ENCODE measurements at places on chromosomes 1 and 21. TPM values are rescaled to one million over a fixed set of nuclear protein-coding genes. Genes with fewer than 3 reads are reported as not detected.

DNA sequence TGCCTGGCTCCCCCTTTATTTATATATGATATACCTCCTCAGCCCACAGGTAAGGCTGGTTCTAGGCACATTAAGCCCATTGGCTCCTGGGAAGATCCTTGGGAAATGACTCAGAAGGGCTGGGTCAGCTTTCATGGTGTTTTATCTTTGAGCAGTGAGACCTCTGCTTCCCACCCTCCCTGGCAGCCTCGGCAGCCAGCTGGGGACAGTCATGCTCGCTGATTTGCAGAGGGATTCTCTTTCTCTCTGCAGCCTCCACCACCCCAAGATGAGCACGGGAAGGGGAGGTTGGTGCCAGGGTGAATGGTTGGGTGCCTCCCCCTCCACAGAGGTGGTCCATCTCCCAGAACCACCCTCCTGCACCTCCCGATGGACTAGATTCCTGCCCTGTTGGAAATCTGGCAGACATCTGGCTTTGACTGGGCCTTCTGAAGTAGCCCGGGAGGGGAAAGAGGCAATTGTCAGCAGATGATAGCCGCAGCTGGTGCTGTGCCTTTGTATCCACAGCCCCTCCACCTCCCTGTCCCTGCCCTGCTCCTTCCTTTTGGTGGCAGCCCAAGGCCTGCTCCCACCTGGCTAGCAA lies 24.6 kb downstream of the IER5 start:
- H3K27me3 ChIP-seq, result peaks cover 3% of the 10 kb centered on the region
- peak overlapping the region; percentile 47 for H3K4me3 ChIP-seq
- peak overlapping the region; percentile 92 for H3K27ac ChIP-seq
- DNase-seq, result peak; percentile 59

GRCh38 chr21:37564341-37564923 lies 197.9 kb downstream of the DYRK1A start:
- peaks cover 31% of the 10 kb centered on the region for H3K4me1 ChIP-seq
- peak overlapping the region; percentile 99 for H3K27ac ChIP-seq
- DNase-seq, result peak; percentile 99
- H3K36me3 ChIP-seq, result no peaks in the 10 kb centered on the region
- H3K27me3 ChIP-seq, result peaks cover 1% of the 10 kb centered on the region

DNA sequence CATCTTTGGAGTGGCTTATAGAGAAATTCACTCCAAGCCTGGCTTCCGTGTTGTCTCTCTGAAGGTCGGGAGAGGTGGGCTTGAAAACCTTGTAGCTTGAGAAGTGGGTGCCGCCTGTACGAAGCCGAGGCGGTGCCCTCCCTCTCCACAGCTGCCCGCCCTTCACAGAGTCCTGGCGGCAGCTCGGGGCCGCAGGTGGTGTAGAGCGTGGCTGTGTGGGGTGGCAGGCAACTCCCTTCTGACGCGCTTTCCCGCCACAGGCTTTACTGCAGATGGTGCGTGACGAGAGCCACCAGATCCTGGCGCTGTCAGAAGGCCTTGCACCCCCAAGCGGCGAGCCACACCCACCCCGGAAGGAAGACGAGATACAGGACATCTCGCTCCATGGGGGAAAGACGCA lies 33.1 kb upstream of the DIP2A start:
- H3K4me3 ChIP-seq, result no peak overlapping the region
- H3K27ac ChIP-seq, result no peak overlapping the region
- no peaks in the 10 kb centered on the region for H3K4me1 ChIP-seq

DNA sequence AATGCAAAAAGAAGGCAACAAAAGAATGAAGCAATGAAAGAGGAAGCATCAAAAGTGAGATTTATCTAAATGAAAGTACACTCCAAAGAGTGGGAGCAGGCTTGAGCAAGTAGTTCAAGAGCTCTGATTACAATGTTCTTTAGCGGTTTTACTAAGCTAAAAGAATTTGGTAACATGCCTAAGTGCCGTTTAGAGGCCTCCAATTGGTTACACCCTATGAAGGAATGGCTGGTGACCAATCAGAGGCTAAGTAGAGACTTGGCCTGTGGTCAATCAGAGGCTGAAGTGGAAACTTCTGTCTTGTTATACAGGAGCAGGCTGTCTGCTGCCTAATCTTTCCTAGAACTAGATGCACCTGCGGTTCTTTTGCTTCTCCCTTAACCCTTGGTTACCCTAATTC lies 59.1 kb downstream of the PTGFR start:
- H3K27ac ChIP-seq, result no peak overlapping the region
- H3K36me3 ChIP-seq, result peaks cover 24% of the 10 kb centered on the region
- H3K4me3 ChIP-seq, result no peak overlapping the region
- peaks cover 26% of the 10 kb centered on the region for H3K4me1 ChIP-seq
- DNase-seq, result peak; percentile 7
- H3K27me3 ChIP-seq, result peaks cover 1% of the 10 kb centered on the region

DNA sequence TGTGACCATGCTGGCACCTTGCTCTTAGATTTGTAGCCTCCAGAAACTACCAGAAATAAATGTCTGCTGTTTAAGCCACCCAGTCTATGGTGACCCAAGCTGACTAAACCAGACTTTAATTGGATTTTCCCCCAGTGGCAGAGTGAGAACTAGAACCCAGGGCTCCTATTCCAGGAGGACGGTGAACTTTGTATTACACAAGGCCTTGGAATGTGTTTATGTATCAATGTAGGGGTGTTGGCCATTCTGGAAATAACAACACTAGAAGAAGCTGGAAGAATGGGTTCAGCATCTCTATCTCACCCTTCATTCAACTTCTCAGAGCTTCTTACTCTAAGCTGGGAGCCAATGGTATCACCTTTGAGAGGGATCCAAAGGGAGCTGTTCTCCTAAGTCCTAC lies 37.0 kb downstream of the ARHGEF11 start:
- no peak overlapping the region for H3K4me3 ChIP-seq
- H3K27ac ChIP-seq, result no peak overlapping the region
- H3K36me3 ChIP-seq, result no peaks in the 10 kb centered on the region
- H3K4me1 ChIP-seq, result peaks cover 46% of the 10 kb centered on the region

GRCh38 chr21:42012344-42012743 lies 2.2 kb upstream of the ZBTB21 start:
- H3K36me3 ChIP-seq, result peaks cover 15% of the 10 kb centered on the region
- H3K27ac ChIP-seq, result no peak overlapping the region
- no peak overlapping the region for H3K4me3 ChIP-seq
- DNase-seq, result no peak

The PHLDA3 gene
- total RNA-seq, result 103 TPM
